ENCODE measurements at places on chromosomes 7 and 10. TPM values are rescaled to one million over a fixed set of nuclear protein-coding genes. Genes with fewer than 3 reads are reported as not detected.

DNA sequence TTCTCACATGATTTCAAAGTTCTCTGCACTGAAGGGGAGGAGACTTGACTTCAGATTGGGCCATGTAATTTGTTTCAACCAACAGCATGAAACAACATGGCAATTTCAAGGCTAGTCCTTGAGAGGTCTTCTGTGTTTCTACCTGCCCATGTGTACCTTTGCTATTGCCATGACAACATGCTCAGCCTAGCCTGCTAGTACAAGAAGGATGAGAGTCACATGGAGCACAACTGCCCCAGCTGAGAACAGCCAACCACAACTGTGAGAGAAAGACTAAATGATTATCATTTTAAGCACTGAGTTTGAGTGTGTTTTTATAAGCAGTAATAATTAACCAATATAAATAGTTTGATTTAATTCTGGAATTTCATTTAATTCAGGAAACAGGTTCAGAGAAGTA is 41.9 kb downstream of the ANKMY2 start:
- no peak for DNase-seq

- DNase-seq = no peak
These were observed 43.9 kb downstream of the CUX1 start for GRCh38 chr7:101861218-101861775.

GRCh38 chr10:11260170-11260569 is 242.5 kb downstream of the CELF2 start:
- DNase-seq = no peak

GRCh38 chr10:73405556-73405955 is 8.3 kb downstream of the ANXA7 start:
- DNase-seq = no peak

GRCh38 chr10:63115732-63116383 is 17.3 kb upstream of the NRBF2 start:
- DNase-seq = no peak

DNA sequence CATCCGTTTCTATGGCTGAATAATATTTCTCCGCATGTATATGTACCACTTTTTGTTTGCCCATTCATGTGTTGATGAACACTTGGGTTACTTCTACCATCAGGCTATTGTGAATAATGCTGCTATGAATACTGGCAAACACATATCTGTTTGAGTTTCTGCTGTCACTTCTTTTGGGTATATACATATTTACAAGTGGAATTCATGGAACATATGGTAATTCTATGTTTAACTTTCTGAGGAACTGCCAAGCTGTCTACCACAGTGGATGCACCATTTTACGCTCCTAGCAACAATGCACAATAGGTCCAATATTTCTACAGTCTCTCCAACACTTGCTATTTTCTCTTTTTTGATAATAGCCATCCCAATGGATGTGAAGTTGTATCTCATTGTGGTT is 5.5 kb upstream of the ZNF488 start:
- DNase-seq = no peak

DNA sequence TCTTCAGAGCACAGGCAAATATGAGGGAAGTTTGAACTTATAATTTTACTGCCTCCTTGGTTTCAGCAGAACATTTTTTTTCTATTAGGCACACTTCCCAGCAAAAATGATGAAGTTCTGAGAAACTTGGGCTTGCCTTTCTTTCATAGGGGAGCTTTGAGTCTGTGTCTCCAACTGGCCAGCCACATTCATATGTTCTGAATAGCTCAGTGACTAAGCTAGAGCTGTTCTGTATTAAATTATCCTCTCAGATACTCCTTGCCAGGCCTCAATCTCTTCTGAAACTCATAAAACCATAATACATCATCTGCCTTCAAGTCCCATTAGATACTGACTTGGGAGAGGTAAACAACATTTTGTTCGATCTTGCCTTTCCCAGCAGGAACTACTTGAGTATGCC is 476.5 kb downstream of the GPAM start:
- no peak for DNase-seq

DNA sequence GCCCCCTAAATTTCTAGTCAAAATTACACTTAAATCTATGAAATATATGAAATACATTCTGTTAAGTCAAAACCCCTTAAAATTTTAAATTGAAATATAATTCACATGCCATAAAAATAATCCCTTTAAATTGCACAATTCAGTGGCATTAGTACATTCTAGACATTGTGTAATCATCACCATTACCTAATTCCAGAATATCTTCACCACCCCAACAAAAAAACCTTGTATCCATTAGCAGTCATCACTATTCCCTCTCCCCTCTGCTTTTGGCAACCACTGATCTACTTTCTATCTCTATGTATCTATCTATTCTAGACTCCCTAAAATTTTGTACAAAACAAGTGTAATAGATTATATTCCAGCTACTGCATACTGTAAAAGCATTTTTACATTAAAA is 261.2 kb downstream of the GLI3 start:
- no peak for DNase-seq

- no peak for DNase-seq
These were observed 11.2 kb upstream of the FEZF1 start for GRCh38 chr7:122315507-122316466.

GRCh38 chr10:125795637-125796190 is 20.1 kb upstream of the MMP21 start:
- no peak for DNase-seq

DNA sequence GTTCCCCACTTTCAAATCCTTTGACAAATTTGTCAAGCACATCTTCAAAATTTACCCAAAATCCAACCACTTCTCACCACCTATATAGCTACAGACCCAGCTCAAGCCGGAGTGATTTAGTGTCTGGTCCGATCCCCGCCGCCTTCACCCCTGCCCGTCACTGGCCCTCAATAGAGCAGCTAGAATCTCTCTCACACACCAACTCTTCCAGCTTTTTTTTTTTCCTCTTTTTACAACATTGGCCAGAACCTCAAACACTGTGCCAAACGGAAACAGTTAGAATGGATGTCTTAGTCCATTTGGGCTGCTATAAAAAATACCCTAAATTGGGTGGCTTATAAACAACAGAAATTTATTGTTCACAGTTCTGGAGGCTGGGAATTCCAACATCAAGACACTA is 41.1 kb upstream of the TMEM72 start:
- no peak for DNase-seq

ADK gene
- polyA plus RNA-seq = 41.9 TPM

C10orf53 gene
- not detected for polyA plus RNA-seq

PLXDC2 gene
- polyA plus RNA-seq = 8.9 TPM

ACBD7 gene
- polyA plus RNA-seq = 0.58 TPM

PKD2L1 gene
- not detected for polyA plus RNA-seq

CCDC172 gene
- polyA plus RNA-seq = not detected

DBF4 gene
- polyA plus RNA-seq = 8.8 TPM

NAPEPLD gene
- 8.9 TPM for polyA plus RNA-seq

Measured in AG04450 (cell line).